Type B pancreatic cell (in vitro differentiated cells): ENCODE measurements at places on chromosomes 12 and 14.

- H3K36me3 ChIP-seq, result peaks cover 3% of the 10 kb centered on the region
- peaks cover 17% of the 10 kb centered on the region for H3K4me1 ChIP-seq
- no peak for DNase-seq
- peak overlapping the region; percentile 41 for H3K4me3 ChIP-seq
Measured at GRCh38 chr12:63308671-63309070, 157.7 kb upstream of the AVPR1A start.

GRCh38 chr14:105472486-105472991 lies 2.1 kb upstream of the CRIP2 start:
- no peak for DNase-seq
- H3K27ac ChIP-seq, result no peak overlapping the region
- peaks cover 8% of the 10 kb centered on the region for H3K27me3 ChIP-seq
- no peaks in the 10 kb centered on the region for H3K36me3 ChIP-seq

DNA sequence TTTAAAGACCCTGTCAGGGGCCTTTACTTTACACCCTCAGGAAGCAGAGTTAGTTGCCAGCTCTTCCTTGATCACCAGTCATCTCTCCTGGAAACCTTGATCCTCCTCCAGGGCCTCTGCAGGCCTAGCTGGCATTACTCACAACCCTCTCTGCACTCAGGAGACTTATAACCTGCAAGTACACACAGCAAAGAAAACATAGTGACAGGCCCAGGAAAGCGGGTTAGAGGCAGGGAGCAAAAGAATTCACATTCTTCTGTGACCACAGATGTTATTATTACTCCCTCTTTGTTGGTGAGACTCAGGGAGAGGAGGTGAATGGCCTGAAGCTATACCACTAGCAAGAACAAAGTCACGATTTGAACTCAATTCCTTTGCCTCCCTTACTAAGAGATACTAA lies 87.4 kb downstream of the OR11H12 start:
- no peak overlapping the region for H3K4me3 ChIP-seq
- no peaks in the 10 kb centered on the region for H3K27me3 ChIP-seq
- no peak overlapping the region for H3K27ac ChIP-seq
- H3K36me3 ChIP-seq, result no peaks in the 10 kb centered on the region

GRCh38 chr14:91108941-91109611 lies 4.8 kb upstream of the DGLUCY start:
- peaks cover 28% of the 10 kb centered on the region for H3K4me1 ChIP-seq
- H3K27ac ChIP-seq, result no peak overlapping the region
- no peaks in the 10 kb centered on the region for H3K36me3 ChIP-seq
- H3K4me3 ChIP-seq, result no peak overlapping the region

- DNase-seq, result no peak
- H3K36me3 ChIP-seq, result no peaks in the 10 kb centered on the region
- peak overlapping the region; percentile 66 for H3K27ac ChIP-seq
- peaks cover 7% of the 10 kb centered on the region for H3K4me1 ChIP-seq
- no peak overlapping the region for H3K4me3 ChIP-seq
Measured at GRCh38 chr14:102749393-102750305, 27.6 kb upstream of the TRAF3 start.

- DNase-seq, result no peak
- H3K4me3 ChIP-seq, result no peak overlapping the region
- H3K4me1 ChIP-seq, result no peaks in the 10 kb centered on the region
- H3K27me3 ChIP-seq, result no peaks in the 10 kb centered on the region
- no peak overlapping the region for H3K27ac ChIP-seq
- H3K36me3 ChIP-seq, result no peaks in the 10 kb centered on the region
Measured at GRCh38 chr12:91023326-91024004, 18.7 kb upstream of the EPYC start.

DNA sequence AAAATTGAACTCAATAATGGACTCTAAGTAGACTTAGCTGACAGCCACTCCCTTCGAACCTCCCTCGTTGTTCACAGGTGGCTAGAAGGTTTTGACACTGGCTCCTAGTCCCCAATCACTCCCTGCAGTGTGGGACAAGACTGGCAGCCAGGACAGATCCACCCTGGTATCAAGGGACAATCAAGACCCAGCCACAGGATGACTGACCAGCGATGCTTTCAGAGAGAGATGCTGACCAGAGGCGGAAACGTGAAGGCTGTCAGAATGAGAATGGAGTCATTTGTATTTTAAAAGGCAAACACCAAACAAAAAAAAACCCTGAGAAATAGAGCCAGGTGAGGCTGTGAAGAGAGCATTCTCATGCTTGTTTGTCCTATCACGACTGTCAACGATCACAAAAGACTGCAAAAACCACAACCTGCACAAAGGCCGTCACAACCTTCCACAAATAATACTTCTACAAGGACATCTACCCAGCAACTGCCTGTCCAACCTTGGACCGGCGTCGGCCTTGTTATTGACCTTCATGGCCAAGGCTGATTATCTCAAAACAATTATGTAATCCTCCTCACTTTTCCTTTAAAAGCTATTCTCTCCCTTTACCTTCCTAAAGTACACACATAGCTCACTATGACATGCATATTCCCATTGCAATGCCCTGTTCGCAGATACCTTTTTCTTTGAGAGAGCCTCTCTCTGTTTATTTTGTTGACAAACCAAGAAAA lies 13.2 kb downstream of the EIF5 start:
- no peaks in the 10 kb centered on the region for H3K27me3 ChIP-seq
- no peak overlapping the region for H3K27ac ChIP-seq
- H3K4me3 ChIP-seq, result peak overlapping the region; percentile 20
- peaks cover 13% of the 10 kb centered on the region for H3K4me1 ChIP-seq
- DNase-seq, result no peak

DNA sequence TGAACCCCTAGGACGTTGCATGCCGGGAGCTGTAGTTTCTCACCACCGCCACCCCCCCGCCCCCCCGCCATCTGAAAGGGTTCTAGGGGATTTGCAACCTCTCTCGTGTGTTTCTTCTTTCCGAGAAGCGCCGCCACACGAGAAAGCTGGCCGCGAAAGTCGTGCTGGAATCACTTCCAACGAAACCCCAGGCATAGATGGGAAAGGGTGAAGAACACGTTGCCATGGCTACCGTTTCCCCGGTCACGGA lies 501 bp upstream of the HSP90B1 start:
- peaks cover 20% of the 10 kb centered on the region for H3K4me1 ChIP-seq
- DNase-seq, result no peak
- H3K27me3 ChIP-seq, result peaks cover 3% of the 10 kb centered on the region
- peak overlapping the region; percentile 99 for H3K27ac ChIP-seq
- peak overlapping the region; percentile 94 for H3K4me3 ChIP-seq

- H3K36me3 ChIP-seq, result peaks cover 5% of the 10 kb centered on the region
- H3K27me3 ChIP-seq, result no peaks in the 10 kb centered on the region
- no peak for DNase-seq
- no peak overlapping the region for H3K4me3 ChIP-seq
- H3K27ac ChIP-seq, result no peak overlapping the region
Measured at GRCh38 chr12:29796823-29797263, 13.1 kb upstream of the TMTC1 start.

- H3K4me1 ChIP-seq, result peaks cover 17% of the 10 kb centered on the region
- peaks cover 24% of the 10 kb centered on the region for H3K27me3 ChIP-seq
- peak within 1 kb of the TSS; percentile 97 for H3K4me3 ChIP-seq
- H3K27ac ChIP-seq, result peak within 1 kb of the TSS; percentile 98
- peaks cover 10% of the 10 kb centered on the region for H3K36me3 ChIP-seq
- DNase-seq, result peak; percentile 98
Measured at GRCh38 chr12:53675701-53676607, at the start of gene ATP5MC2. ATP5MC2 (minus strand) TSS chr12:53676083; CDS start chr12:53672614, 3,469 bp downstream.

DNA sequence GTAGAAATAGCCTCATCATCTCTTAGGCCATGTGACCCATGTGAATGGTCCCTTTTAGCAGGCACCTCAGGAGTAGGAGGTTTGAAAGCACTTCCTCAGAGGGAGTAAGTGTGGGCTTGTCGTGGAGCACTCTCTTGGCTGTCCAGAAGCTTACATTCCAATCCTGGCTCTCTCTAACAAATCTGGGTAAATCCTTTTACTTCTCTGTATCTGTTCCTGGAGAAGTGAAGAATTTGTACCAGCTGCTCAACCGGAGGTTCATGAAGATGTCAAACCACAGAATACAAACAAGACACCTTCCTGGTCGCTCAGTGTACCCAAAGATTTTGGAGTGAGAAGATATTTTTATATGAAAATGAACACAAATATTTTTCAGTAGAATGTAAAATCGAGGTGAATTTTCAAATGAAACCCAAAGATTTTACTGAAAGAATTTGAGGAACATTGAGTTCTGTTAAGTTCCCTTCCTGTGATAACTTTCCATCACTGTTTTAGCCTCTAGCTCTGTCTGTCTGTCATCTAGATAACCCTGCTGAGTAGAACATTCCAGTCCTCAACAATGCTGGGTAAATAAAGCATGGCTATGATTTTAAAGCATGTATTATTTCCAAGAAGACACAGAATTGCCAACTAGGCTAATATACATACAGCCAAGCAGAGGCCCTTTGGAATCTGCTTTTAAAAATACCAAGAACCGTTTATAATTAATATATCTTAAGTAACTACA lies 263.9 kb upstream of the RGS6 start:
- peaks cover 11% of the 10 kb centered on the region for H3K4me1 ChIP-seq
- H3K27ac ChIP-seq, result no peak overlapping the region
- no peak overlapping the region for H3K4me3 ChIP-seq
- H3K27me3 ChIP-seq, result no peaks in the 10 kb centered on the region

- no peak for DNase-seq
- no peaks in the 10 kb centered on the region for H3K36me3 ChIP-seq
- H3K4me3 ChIP-seq, result no peak overlapping the region
Measured at GRCh38 chr14:48876806-48877340, 709.3 kb downstream of the RPS29 start.

DNA sequence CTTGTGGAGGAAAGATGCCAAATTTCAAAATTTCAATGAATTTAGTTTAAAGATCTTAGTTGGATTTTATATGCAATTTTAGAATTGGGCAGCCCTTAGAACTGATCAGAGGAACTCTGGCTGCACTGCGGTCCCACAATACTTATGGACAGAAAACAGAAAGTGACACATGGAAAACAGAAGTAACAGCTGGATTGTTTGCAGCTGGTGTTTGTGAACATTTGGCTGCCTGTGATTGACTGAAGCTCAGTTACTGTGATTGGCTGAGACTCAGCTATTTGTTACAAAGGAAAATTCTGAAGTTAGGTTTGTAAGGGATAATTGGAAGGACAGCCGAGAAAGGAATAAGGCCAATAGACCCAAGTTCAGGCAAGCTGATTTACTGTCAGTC lies 10.0 kb upstream of the KRT86 start:
- peaks cover 25% of the 10 kb centered on the region for H3K27me3 ChIP-seq
- no peak overlapping the region for H3K27ac ChIP-seq
- H3K36me3 ChIP-seq, result peaks cover 4% of the 10 kb centered on the region
- no peak overlapping the region for H3K4me3 ChIP-seq
- no peak for DNase-seq

DNA sequence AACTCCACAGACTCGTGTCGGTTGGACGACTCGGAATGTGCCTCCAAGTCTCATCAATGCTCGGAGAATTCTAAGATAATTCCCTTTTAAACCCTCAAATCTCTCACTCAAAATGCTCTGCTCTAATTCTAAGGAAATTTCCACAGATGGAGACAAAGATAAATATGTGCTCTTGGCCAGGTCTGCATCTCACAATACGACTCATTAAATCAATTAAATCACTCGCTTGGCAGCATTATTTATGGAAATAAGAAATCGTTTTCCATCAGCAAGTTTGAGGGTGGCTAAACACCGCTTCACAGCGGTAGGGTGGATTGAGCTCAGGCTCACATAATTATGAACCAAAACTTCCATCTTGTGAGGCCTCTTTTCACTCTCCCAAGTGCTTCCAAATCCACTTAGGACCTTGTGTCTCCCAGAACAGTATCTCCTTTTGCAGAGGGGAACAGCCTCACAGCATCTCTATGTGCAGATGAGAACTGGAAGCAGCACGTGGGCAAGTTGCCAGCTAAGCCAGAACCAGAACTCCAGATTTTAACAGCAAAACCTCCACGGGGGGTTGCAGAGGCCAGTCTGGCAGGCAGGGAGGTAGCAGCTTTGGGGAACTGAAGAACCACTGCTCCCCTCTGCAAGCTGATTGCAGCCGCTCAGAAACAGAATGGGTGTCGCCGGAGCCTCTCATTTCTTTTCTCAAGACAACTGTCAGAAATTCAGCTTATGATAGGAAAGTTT lies 43.8 kb downstream of the RIMBP2 start:
- no peak overlapping the region for H3K4me3 ChIP-seq
- no peaks in the 10 kb centered on the region for H3K27me3 ChIP-seq
- H3K4me1 ChIP-seq, result peaks cover 5% of the 10 kb centered on the region
- H3K27ac ChIP-seq, result no peak overlapping the region
- H3K36me3 ChIP-seq, result peaks cover 4% of the 10 kb centered on the region

DNA sequence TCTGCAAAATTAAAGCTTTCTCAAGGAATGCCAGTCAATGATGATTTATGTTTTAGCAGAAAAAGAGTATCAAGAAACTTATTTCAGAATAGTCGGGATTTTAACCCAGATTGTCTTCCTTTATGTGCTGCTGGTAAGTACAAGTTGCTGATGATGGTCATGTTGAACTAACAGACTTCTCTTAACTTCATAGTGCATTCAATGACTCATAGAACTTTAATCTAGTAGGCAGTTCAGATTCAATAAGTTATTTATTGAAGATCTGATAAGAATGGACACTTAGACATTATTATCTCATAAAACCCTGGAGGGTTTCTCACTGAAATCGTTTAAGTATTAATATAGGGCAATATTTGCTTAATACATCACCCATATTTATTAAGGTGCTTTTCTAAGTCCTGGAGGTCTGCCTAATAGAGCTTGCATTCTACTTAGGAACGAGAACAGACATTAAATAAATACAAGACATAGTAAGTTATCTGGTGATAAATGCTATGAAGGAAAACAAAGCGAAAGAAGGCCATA lies 33.8 kb downstream of the TOGARAM1 start:
- H3K27me3 ChIP-seq, result no peaks in the 10 kb centered on the region
- no peak for DNase-seq
- H3K4me1 ChIP-seq, result no peaks in the 10 kb centered on the region
- peaks cover 25% of the 10 kb centered on the region for H3K36me3 ChIP-seq
- H3K27ac ChIP-seq, result no peak overlapping the region
- no peak overlapping the region for H3K4me3 ChIP-seq

DNA sequence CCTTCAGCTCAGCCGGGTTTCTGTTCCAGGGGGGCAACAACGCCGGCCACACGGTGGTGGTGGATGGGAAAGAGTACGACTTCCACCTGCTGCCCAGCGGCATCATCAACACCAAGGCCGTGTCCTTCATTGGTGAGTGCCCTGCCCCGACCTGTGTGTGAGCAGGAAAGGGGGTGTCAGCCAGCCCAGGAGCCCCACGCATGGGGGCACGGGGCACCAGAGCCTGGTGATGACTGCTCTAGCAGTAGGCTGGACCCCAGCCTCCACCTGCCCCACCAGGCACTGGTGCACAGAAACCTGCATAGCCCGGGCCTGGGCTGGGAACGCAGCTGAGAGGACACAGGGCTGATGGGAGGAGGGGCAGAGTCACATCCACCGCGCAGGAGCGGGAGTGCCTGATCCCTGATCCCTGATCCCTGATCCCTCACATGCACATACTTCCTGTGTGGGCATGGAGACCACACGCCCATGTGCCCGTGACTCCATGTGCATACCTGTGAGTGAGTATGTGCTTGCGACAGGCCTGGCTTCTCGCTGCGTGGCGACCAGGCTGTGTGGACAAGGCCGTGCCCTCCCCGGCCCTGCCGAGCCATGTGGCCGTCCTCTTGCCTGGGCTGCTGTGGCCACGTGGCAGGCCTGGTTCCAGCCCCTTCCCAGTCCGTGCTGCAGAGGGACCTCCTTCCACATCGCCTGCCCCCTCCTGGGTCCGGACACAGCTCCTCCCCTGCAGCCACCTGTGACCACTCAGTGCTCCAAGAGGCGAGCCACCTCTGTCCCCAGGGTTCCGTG lies 11.2 kb downstream of the ADSS1 start:
- no peak for DNase-seq
- H3K4me1 ChIP-seq, result no peaks in the 10 kb centered on the region
- H3K27me3 ChIP-seq, result no peaks in the 10 kb centered on the region
- H3K27ac ChIP-seq, result no peak overlapping the region
- H3K4me3 ChIP-seq, result no peak overlapping the region

- H3K27me3 ChIP-seq, result peaks cover 15% of the 10 kb centered on the region
- no peaks in the 10 kb centered on the region for H3K36me3 ChIP-seq
- H3K27ac ChIP-seq, result peak overlapping the region; percentile 100
Measured at GRCh38 chr14:34059925-34060650, 109.2 kb upstream of the EGLN3 start.
